ENCODE measurements at places on chromosomes 2 and 18.

GRCh38 chr18:68640861-68641260, 74.0 kb downstream of the TMX3 start:
- no peak for DNase-seq

GRCh38 chr2:235551965-235552364, 58.1 kb downstream of the AGAP1 start:
- no peak for DNase-seq

DNA sequence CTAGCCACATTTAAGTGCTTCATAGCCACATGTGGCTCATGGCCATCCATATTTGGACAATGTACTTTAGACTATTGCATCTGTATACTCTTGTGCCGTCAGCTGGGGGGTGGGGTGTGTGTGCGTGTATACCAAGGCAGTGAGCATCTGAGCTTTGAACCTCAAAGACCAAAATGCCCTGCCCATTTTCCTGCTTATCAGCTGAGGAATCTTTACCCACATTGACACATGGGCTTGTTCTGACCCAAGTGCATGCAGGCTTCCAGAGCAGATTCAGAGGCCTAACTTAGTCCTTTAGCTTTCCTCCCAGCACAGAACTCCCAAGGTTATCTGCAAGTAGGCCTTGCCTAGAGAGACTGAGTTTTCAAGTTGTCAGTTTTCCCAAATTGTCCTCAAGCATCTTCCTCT, 11.1 kb upstream of the MOCOS start:
- DNase-seq, result no peak

DNA sequence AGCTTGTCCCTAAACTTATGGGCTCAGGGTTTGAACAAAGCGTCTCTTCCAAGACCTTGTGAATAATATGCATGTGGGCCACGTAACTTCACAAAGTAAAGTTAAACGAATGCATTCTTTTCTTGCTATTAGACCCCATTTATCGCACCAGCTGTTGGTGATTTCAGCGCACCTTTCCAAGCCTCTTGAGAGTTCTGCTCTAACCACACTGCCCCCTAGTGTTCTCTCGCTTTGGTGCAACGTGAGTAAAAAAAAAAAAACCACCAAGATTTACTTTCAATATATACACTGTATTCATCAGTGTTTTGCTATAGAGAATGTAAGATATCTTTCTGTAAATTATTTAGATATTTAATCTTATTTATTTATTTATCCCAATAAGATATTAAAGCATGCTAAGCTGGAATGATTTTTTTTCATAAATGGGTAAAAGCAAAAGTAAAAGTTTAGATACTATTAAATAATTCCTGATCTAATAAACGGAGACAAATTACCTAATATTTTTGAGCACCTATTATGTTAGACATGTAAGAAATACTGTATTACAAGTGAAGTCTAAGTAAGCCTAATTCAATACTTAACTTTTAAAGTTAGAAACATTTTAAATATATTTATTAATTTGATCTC, 459.5 kb downstream of the DLGAP1 start:
- peak; percentile 59 for DNase-seq

- no peak for DNase-seq
Measured at GRCh38 chr2:32058130-32058529, 5.2 kb upstream of the SPAST start.

DNA sequence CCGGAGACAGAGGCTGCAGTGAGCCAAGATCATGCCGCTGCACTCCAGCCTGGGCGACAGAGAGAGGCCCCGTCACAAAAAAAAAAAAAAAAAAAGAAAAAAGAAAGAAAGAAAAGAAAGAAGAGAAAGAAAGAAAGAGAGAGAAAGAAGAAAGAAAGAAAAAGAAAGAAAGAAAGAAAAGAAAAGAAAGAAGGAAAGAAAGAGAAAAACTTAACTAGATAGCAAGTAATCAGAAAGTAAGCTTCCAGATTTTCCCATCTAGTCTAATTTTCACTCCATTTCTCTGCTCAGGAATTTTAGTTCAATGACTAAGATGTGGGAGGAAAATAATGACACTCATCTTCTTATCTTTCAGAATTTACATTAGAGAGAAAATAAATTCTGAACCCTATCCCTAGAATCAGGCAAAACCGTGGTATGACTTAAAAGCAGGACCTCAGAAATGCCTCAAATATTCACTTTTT, 2.4 kb downstream of the GFPT1 start:
- DNase-seq, result no peak

GRCh38 chr2:181022652-181023051, 42.2 kb downstream of the UBE2E3 start:
- no peak for DNase-seq

DNA sequence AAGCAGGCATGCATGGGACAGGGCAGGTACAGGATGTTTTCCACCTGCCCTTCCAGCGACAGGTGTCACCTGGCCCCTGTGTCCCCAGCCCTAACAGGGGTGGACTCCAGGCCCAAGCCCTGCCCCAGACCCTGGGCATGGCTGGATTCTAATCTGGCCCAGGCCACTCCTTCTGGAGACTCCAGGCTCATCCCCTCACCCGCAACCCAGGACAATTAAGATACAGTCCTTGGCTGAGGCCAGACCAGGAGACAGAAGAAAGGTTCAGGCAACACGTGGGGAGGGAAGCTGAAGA, 9.5 kb downstream of the BIN1 start:
- no peak for DNase-seq

All from activated T-cell treated with anti-CD3 and anti-CD28 coated beads, Interleukin-2, amount 50 U/mL, for 72 hours (primary cell).